ENCODE measurements at places on chromosomes 5 and 9.

- no peak for DNase-seq
These were observed 97.7 kb downstream of the GDNF start for GRCh38 chr5:37742111-37742510.

DNA sequence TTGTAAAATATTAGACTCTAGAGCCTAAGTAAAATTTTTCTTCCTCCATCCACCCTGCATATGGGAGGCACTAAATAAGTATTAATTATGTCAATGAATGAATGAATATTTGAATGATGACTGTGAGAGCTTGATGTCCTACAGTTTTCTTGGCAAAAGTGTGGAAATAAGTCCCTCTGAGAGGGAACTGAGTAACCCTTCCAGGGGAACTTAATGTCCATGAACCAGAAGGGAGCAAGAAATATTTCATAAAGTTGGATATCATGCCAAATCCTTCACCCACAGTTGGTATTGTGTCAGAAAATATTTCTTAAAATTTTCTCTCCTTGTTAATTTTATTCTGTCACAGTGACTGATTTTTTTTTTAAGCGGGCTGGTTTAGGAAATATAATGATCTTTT lies 36.6 kb downstream of the NNT start:
- no peak for DNase-seq

- peak; percentile 97 for DNase-seq
These were observed 51.0 kb downstream of the PTPDC1 start for GRCh38 chr9:94135222-94135621.

- DNase-seq = no peak
These were observed 1402.7 kb upstream of the DMAC1 start for GRCh38 chr9:9202276-9202675.

GRCh38 chr5:131475541-131475941 lies 159.5 kb downstream of the RAPGEF6 start:
- DNase-seq = no peak

- peak; percentile 61 for DNase-seq
These were observed 70.8 kb downstream of the HTR4 start for GRCh38 chr5:148583421-148583965.

GRCh38 chr9:69637817-69638200 lies 34.4 kb downstream of the APBA1 start:
- DNase-seq = peak; percentile 9

DNA sequence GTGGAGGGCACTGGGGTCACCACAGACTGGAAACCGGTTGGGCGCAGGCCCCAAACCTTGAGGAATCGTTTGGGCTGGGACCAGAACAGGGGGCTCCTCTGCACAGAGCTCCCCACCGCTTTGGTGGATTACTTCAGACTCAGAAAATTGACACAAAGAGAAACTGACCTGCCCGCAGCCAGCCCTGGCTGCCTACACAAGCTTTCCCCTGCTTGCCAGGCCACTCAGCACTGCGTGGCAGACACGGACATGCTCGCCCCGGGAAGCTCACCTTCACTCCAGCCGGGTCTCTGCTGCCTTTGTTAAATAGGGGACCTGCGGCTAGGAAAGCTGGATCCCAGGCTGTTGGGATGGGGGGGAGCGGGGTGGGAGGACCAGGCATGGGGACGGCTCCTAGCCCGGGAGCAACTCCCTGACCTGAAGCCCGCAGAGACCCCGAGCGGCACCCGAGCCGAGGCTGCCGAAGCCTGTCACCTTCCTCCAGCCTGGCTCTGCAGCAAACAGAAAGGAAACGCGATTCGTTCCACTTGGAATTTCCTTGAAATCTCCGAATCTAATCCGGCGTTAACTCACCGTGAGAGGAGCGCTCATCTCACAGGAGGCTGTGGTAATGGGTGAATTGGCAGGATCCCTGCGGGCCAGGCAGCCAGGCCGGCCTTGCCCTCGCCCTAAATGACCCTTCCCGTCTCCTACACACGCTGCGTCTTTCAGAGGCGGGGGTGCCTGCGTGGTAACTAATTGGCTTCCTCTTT lies 8.8 kb downstream of the PAX5 start:
- DNase-seq = no peak

Measured in MCF 10A (cell line).